ENCODE measurements at places on chromosomes 1 and 21. TPM values are rescaled to one million over a fixed set of nuclear protein-coding genes. Genes with fewer than 3 reads are reported as not detected.

The FCRLB gene
- 0.26 TPM for total RNA-seq

The TAS1R1 gene
- total RNA-seq = not detected

The STK40 gene
- 12.3 TPM for total RNA-seq

The GBP5 gene
- 0.26 TPM for total RNA-seq

The SV2A gene
- 1.1 TPM for total RNA-seq

The SNAPIN gene
- total RNA-seq = 59.5 TPM

The KRTAP13-2 gene
- not detected for total RNA-seq

The LEFTY1 gene
- not detected for total RNA-seq

Measured in bronchial epithelial cell (primary cell).